ENCODE measurements at places on chromosomes 5 and 9. TPM values are rescaled to one million over a fixed set of nuclear protein-coding genes. Genes with fewer than 3 reads are reported as not detected.

- DNase-seq = no peak
These were observed 379.5 kb downstream of the CDH18 start for GRCh38 chr5:19608444-19609002.

GRCh38 chr5:77768978-77769377 is 7.2 kb downstream of the TBCA start:
- no peak for DNase-seq

GRCh38 chr5:134410822-134411221 is 859 bp downstream of the CDKN2AIPNL start:
- no peak for DNase-seq

DNA sequence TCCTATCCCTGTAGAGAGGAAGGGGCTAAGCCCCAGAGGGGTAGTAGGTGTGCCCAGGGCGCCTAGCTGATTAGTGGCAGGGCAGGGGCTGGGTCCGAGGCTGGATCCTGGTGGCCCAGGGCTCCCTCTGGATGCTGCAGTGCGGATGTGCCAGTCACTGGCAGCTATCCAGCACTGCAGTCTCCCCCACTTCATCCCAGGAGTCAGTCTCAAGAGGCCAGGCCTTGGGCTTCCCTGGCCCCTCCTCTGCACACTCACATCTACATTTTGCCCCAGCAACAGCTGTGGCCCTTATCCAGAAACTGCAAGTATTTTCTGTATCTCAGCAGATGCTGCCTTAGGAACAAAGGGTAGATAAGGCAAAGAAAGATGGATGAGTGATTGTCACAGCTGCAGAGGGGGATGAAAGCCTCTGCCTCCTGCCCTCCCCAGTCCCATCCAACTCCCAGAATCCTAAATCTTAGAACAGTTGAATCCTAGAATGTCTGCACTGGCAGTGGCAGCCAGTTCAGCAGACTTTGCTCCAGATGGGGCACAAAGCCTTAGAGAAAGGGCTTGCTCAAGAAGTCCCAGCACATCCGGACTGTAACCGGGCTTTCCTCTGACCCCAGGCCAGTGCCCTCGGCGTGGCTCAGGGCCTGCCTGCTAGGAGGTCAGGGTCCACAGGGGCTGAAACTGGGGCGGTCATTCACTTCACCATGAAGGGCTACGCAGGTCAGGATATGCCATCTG is 1.6 kb downstream of the ANXA6 start:
- no peak for DNase-seq

OTP gene
- total RNA-seq = not detected

All from dermis microvascular lymphatic vessel endothelial cell (primary cell).